ENCODE measurements at places on chromosomes 5 and 9. TPM values are rescaled to one million over a fixed set of nuclear protein-coding genes. Genes with fewer than 3 reads are reported as not detected.

Gene HEMGN
- not detected for total RNA-seq

Gene PCDHB2
- total RNA-seq: 3.4 TPM

Gene SLCO6A1
- total RNA-seq: not detected

Gene CCL28
- not detected for total RNA-seq

Gene TLR4
- total RNA-seq: 0.31 TPM

Gene ENHO
- 1.9 TPM for total RNA-seq

Gene NANS
- 75.7 TPM for total RNA-seq
